M059J (cell line): ENCODE measurements at places on chromosomes 3 and 15.

GRCh38 chr3:179933080-179933479 is 103.7 kb downstream of the PEX5L start:
- DNase-seq, result no peak

GRCh38 chr3:23116081-23116837 is 86.9 kb upstream of the UBE2E2 start:
- DNase-seq, result no peak

- peak; percentile 46 for DNase-seq
Measured at GRCh38 chr15:62254137-62254934, 89.3 kb upstream of the C2CD4B start.

- DNase-seq, result no peak
Measured at GRCh38 chr3:32819551-32820348, 2.0 kb downstream of the TRIM71 start.
